Urinary bladder (tissue), 4 donors: ENCODE measurements at places on chromosomes 5 and 9. TPM values are rescaled to one million over a fixed set of nuclear protein-coding genes. Genes with fewer than 3 reads are reported as not detected.

CPLANE1 gene
- total RNA-seq, result 89.6 TPM

OTULIN gene
- 31.8 TPM for total RNA-seq

RORB gene
- total RNA-seq, result 0.74 TPM

PRR16 gene
- total RNA-seq, result 7.6 TPM

SNCB gene
- total RNA-seq, result not detected

SPATA31A3 gene
- not detected for total RNA-seq

PCDHB8 gene
- 1.6 TPM for total RNA-seq

UBE2QL1 gene
- 0.48 TPM for total RNA-seq

ADRB2 gene
- 3.0 TPM for total RNA-seq

SUB1 gene
- 186 TPM for total RNA-seq

MSMP gene
- total RNA-seq, result 0.53 TPM
